Activated CD4-positive, alpha-beta T cell treated with anti-CD3 and anti-CD28 coated beads, Interleukin-2, amount 50 U/mL, for 24 hours (primary cell): ENCODE measurements at places on chromosomes 2 and 18.

DNA sequence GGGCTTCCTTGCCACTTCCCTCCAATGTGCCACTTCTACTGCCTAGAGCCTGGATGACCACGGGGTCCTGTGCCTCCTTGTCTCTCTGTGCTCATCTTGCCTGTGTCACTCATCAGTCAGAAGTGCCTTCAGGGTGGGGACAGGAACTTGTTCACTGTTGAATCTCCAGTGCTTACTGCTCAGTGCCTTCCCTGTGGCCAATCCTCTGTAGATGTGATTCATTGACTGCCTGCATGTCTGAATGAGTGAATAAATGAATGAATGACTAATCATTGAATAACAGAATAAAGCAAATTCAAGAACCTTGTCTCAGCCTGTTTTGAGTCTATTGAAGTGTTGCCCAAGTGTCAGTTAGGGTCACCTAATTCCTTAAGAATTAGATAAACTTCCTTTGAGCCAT is 42.3 kb upstream of the FAM136A start:
- no peak for DNase-seq

DNA sequence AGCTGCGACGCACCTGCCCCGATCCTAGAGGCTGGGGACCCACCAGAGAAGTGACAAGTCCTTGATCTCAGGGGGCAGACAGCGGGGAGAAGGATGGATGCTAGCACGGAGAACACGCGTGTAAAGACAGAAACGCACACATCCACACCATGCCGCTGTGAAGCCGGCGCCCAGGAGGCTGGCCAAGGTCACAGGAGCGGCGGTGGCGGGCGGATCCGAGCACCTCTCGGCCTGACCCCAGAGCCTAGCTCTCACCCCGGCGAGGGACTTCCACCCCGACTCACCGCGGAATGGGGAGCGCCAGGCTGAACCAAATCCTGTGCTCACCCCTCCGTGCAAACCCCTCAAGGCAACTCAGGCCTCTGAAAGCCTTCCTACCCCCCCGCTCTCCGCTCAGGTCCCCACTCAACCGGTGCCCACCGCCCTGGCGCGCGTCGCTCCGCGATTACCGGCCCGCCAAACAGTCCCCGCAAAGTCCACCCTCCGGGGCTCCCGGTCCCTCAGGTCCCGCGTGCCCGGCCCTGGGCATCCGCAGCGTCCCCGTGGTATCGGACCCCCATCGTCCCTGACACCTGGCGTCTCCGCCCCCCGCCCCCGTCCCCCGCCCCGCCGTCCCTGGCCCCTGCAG is 460 bp upstream of the LRRFIP1 start:
- DNase-seq = no peak

- DNase-seq = no peak
Observed at GRCh38 chr18:8869696-8870095, 164.3 kb downstream of the MTCL1 start.

DNA sequence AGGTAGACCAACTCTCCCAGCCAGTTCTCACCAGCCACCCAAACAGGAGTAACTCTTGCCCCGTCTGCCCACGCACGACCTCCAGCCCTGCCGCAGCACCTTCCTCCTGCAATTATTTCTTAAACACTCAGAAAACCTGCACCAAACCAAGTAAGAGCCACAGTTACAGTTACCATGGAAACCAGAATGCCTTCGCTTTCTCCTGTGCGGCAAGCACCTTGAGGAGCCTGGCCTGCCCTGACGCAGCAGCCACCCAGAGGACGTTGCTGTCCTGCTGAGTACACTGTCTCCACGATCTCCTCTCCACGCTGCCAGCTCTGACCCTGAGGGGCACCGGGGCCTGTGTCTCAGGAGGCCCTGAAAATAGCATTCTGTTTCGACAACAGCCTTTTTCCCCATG is 94.3 kb upstream of the SMIM21 start:
- DNase-seq = no peak

DNA sequence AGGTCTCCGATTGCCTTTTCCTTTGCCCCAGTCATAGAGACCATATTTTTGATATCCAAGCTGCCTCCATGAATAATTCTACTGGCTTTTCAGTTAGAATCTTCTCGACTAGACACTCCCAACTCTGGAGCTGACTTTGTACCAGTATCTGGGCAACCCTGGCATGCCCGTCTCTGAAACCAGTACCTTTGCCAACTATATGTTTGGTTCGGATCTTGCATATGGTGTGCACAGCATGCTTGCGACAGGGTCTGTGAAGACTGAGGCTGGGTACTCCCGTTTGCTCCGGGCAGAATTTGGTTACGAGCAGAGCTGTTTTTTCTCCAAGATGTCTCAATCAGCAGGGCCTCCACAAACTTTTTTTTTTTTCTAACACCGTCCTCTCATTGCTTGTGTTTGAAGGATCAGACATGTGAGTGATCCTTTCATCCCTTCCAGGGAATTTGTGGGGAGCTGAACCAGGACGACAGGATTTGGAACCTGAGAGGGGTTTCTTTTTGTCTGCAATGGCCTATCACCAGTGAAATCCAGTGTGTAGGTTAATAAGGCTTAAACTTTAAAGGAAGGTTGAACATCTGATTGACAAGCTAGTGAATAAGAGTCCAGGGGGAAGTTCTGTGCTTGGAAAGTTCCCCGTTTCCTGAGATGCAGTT is 322.3 kb downstream of the MYCN start:
- DNase-seq = no peak

DNA sequence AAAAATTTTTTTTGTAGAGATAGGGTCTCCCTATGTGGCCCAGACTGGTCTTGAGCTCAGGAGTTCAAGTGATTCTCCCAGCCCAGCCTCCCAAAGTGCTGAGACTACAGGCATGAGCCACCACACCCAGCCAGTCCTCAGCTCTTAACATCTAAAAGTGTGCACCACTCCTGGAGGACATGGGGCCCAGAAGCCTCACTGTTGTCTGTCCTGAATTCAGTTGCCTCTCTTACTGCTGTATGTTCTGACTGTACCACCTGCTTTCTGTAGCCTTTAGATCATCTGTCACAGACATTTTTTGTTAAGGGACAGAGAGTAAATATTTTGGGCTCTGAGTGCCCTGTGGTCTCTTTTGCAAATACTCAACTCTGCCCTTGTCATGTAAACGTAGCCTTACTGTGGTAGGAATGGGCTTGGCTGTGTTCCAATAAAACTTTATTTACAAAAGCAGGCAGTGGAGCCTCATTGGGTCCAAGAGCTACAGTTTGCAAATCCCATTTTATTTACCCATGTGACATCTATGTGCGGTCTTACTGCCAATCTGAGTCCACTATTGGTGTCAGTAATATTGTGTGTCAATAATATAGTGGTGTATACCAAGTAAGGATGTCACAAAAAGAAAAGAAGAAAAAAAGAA is 38.1 kb downstream of the TMEM37 start:
- no peak for DNase-seq

GRCh38 chr2:40483549-40484243 is 31.8 kb upstream of the SLC8A1 start:
- DNase-seq = no peak

DNA sequence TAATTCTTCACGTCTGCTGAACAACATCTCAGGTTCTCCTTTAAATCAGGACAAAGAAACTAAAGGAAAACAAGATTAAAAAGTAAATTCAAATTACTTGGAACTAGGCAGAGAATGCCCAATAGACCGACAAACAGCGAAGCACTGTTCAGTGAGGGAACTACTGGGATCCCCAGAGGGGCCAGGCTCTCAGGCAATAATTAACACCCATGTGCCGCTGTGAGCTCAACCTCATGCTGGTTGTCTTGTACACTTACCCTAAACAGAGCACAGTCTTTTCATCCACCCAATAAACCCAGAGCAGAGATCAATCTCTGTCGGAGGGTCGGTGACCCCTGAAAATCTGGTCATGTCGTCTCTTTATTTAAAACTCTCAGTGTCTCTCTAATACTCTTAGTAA is 229.9 kb upstream of the CRIM1 start:
- no peak for DNase-seq

DNA sequence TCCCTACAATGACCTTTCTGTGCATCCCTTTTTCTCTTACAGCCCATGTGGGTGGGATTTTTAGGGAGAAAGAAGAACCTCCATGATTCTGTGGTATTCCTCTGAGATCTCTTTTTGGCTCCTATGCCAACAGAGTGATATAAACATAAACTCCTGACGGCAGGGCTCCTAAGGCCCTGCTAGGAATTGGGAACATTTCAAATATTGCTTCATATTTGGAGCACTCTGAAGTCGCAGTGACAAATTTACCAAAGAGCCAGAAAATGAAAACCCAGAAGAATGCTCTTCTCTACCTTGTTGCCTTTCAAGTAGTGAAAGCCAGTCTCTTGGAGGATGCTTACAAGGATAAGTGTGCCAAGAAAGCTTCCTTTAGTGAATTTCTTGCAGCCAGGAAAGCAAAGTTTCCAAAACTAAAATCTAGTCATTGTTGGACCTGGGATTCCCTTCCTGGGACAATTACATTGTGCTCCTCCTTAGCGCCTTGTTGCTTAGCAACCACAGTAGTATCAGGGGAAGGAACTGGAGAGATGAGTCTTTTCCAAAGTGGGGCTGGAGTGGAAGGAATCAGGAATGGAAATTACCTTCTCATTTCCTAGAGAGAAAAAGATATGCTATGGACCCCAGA is 7.3 kb upstream of the SETBP1 start:
- no peak for DNase-seq

DNA sequence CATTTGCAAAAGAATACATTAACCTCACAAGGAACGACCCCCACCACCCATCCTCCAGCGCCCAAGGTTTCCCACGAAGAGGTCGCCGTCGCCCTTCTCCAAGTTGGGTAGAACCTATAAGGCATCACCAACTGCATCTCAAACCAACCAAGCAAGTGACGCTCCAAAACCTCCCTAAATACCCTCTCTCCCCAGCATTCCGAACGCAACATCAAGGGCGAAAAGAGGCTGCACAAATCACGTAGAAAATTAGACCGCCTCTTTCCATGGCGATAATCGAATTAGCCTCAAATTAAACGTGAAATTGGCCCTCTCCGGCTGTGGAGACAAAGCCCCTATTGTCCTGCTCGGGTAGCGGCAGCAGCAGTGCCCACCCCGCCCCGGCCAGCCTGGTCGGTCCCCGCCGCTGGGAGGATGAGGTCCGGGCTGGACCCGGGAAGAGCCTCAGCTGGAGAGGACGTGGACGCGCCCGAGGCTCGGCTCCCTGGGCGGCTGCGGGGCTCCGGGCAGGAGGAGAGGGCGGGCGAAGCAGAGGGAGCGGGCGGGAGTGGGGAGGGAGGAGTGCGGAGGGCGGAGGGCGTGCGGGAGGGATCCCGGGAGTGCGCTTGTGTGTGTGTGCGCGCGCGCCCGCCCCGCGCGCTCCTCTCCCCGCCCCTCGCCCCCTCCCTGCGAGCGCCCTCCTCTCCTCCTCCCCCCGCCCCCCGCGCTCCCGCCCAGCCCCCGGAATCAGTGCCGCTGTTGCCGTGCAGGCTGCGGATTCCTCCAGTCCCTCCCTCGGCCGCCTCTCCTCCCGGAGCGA is at the start of gene SPTBN1:
Gene SPTBN1 (plus strand): TSS at position 765 of the 799 bp plus-strand sequence. CDS start 70,092 bp downstream, outside the sequence.
- DNase-seq = no peak

- no peak for DNase-seq
Observed at GRCh38 chr2:96522304-96523203, 14.0 kb upstream of the ARID5A start.

DNA sequence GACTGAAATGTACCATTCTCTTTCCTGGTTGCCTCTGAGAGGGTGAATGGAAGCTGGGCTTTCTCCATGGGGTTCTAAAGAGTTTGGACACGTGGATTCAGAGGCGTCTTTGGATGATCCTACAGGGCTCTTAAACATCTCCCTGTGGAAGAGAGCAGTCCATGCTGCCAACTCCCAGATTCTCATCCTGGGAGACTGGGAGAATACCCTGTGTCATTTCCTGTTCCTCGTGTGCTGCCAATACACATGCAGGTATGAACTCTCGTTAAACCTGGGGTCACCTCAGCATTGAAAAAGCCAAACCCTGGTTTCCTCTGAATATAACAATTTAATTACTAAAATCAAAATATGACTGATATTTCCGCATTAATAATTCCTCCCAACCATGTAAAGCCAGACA is 73.3 kb upstream of the NT5C1B start:
- DNase-seq = no peak

DNA sequence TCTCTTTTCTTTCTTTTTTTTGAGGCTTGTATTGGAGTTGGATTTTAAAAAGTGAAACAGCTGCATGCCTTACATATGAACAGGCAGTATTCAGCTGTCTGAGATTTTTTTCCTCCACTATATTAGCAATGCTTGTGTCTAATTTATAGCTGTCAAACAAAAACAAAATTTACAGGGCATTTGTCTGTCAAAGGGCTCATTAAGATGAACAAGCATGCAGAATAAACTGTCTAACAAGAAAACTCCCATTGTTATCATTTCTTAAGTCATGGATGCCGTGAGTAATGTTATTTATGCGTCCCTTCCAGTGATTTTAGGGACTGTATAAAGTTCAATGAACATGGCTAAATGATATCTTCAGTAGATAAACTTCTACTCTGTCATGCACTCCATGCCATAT is 674.7 kb downstream of the PLCL1 start:
- DNase-seq = no peak

DNA sequence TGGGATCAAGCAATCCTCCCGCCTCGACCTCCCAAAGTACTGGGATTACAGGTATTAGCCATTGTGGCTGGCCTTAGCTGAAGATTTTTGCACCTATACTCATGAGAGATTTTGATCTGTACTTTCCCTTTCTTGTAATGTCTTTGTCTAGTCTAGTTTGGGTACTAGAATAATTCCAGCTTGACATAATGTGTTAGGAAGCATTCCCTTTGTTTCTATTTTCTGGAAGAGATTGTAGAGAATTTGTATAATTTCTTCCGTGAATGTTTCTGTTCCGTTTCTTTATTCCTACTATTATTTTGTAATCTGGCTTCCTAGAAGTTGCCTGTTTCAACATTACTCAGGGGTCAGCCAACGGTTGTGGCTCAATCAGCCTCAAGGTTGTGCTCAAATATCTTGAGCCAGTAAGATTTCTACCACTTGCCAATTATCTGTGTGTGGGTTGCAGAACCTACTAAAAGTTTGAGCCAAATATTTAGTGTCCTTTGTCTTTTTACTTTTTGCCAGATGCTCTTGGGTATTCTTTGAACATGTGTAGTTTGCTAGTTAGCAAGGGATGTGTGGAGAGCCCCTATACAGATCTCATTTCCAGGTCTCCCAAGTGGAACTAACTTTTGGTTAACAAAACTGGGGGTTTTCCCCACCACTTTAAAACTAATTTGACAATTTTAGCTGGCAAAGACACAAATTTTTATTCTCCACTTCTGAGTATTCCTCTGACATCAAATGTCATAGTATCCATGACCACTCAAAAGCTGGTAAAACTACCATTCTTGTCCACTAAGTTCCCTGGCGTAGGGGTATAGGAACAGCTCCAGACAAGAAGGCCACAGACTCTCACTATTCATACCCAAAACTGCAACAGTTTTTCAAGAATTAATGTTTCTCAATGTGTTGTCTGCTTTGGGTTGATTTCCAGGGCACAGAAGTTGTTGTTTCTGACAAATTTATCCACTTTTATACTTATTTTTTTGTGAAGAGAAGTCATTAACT is 42.8 kb upstream of the BAZ2B start:
- no peak for DNase-seq

GRCh38 chr2:164053021-164053420 is 317.2 kb upstream of the FIGN start:
- no peak for DNase-seq

DNA sequence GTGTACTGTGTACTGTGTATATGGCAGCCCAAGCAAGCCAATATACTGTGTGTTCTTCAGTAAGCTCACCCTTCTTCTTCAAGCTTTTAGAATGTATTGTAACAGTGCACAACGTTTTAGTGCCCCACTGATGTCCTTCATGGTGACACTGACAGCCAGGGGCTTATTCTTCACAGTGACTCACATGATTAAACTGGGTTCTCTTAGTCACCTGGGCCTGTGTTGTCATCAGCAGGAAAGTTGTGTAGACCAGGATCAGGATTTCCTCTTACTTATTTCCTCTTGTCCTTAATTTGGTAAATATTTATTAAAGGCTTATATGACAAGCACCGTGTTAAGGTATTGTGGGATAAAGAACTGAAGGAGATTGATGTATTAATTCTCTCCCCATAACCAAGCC is 67.9 kb upstream of the THOC1 start:
- no peak for DNase-seq
